ENCODE measurements at places on chromosomes 12 and 14.

DNA sequence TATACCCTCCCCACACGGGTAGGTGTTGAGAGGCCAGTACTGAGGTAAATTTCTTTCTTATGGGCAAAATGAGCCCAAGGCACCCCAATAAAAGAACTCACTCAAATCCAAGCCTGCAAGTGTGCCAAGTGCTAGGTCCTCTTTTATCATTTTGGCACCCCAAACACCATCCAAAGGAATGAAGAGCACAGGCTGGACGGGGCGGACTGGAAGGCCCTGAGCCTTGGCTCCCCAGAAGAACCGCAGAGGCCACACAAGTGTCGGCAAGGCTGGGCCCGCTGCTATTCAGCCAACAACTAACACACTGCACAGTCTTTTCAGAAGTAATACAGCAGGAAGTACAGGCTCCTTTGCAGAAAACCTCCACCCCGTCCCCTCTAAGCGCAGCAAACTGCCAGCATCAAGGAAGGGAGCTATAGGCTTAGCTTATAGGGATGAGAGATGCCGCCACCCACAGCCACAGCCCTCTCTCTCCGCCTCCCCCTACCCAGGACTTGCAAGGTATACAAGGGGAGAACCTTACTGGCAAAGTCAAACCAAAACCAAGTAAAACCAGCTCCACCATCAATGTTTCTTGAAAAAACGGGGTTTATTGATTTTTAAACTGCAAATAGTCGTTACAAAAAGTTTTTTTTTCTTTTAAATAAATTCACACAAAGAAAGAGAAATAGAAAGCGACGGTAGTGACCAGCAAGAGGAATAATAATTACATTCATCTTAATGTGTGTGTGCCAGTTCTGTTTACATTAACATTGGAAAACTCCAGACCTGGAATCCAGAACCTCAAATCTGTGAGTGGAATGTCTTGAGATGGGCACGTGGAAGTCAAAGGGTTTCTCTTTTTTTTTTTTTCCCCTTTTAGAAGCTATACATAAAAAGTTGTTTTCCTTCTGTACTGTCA lies 5.5 kb downstream of the ZFP36L1 start:
- peak; percentile 41 for DNase-seq

DNA sequence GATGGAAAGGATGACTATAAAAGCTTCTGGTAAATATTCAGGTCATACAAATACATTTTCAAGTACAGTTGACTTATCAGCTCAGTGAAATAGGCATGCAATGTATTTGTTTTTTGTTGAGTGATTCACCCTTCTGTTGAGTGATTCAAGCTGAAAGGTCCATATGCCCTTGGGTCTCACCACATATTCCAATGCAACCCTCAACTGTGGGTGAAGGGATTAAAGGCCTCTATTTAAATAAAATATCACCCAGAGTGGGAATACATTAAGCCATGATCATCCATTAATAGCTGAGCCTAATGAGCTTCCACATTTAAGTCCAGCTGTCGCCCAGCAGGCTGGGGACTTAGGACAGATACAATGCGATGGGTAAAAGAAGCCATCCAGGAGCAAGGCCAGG lies 120.2 kb downstream of the CRACR2A start:
- no peak for DNase-seq

- DNase-seq, result no peak
These were observed 1117.0 kb downstream of the FLRT2 start for GRCh38 chr14:86646696-86647690.

GRCh38 chr14:92990456-92991430 lies 67.8 kb downstream of the CHGA start:
- DNase-seq, result no peak

DNA sequence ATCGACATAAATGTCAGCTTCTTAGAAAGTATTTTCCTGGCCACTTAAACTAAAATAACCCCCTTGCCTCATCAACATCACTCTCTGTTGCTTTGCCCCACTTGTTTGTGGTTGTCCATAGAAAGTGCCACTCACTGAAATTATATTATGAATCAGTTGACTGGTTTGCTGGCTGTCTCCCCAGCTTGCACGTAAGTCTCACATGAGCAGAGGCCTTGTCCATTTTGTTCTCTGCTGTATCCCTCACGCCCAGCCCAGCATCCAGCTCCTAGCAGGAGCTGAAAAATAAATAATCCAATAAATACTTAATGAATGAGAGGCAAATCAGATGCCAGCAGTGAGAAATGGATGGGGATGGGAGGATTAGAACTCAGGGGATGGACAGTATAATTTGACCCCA lies 159.3 kb downstream of the KSR2 start:
- no peak for DNase-seq

GRCh38 chr12:67827820-67828383 lies 161.3 kb upstream of the IFNG-AS1 start:
- peak; percentile 37 for DNase-seq

DNA sequence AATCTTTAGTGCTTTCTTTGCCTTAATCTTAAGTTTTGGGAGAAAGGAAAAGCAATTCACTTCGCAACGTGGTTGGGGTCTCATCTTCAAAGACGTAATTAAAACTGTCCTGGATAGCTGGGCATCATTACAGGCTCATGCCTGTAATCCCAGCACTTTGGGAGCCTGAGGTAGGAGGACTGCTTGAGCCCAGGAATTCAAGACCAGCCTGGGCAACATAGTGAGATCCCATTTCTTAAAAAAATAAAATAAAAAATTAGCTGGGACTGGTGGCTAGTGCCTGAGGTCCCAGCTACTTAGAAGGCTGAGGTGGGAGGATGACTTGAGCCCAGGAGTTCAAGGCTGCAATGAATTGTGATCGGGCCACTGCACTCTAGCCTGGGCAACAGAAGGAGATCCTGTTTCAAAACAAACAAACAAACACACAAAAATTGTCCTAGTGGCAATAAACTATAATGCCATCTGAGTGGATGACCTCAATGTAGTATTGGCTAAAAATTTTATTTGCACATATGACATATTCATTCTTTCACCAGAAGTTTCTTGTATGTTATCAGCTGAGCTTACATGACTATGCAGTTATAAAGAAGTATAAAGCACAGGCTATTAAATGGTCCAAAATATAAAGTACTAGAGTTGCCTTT lies 1.6 kb upstream of the MNAT1 start:
- no peak for DNase-seq

- no peak for DNase-seq
These were observed 92.9 kb downstream of the ATP23 start for GRCh38 chr12:58034311-58034710.

DNA sequence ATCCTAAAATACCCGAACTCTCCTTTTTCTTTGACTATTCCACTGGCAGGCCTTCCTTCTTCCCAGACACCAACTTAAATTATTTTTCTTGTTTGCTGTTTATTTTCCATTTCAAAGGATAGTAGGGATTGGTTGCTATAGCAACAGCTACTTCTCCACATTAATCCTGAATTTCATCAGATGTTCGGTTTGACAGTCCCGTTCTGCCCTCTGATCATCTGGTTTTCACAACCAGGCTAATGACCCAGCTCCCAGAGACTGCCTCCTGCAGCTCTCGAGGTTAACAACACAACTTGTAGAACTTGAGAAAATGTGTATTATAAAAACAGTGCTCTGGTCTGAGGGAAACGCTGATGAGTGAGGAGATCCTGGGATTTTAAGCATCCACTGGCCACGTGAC lies 45.5 kb downstream of the NUAK1 start:
- DNase-seq, result no peak

GRCh38 chr12:74626397-74626796 lies 88.8 kb downstream of the ATXN7L3B start:
- no peak for DNase-seq

DNA sequence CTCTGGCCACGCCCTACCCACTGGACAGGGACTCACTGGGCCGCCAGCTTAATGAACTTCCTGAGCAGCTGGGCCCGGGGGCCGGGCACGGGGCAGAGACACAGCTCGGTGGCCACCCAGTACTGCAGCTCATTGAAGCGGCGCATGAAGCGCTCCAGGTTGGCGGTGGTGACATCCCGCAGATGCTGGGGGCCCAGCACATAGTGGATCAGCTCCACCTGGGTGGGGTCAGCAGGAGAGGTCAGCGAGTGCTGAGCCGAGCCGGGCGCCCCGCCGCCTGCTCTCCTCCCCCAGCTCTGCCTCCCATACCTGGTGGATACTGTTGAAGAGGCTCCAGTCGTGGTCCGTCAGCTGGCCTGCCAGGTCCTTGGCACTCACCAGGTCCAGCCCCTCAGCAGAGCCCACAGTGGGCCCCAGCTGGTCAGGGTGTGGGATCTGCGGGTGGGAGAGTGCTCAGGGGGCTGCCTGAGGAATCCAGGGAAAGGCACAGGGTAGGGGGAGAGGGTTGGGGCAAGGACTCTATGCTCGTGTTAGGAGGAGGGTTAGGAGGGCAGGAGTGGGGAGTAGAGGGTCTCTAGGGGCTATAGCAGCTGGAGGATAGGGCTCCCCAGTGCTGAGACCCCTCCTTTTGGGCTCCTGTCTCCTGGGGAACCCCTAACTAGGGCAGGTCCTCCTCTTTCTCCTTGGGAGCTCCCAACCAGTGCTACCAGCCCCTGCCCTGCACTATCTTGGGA lies 15.5 kb upstream of the ENDOU start:
- no peak for DNase-seq

GRCh38 chr12:20863056-20863455 lies 52.6 kb downstream of the SLCO1B3 start:
- no peak for DNase-seq

- DNase-seq, result no peak
These were observed 21.3 kb downstream of the DCAF4 start for GRCh38 chr14:72947366-72948160.

DNA sequence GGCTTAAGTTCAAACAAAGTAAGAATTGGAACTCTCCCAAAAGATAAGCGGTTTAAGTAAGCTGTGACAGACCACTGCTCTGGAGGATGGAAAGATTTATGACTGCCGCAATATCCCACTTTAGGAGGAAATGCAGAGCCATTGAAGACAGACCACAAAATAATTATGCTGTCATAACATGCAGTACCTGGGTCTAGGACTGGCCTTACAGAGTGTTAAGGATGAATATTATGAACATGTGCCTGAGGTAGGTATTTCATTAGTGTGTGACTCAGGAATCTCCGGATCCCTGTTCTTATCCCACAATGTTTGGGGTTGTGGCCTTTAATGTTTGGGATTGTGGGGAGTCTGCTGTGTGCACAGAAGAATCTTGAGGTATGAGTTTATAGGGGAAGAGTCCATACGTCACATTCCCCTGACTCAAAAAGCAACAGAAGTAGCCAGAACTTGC lies 114.9 kb downstream of the SAMD4A start:
- no peak for DNase-seq

GRCh38 chr12:91975891-91976290 lies 169.8 kb downstream of the BTG1 start:
- no peak for DNase-seq

DNA sequence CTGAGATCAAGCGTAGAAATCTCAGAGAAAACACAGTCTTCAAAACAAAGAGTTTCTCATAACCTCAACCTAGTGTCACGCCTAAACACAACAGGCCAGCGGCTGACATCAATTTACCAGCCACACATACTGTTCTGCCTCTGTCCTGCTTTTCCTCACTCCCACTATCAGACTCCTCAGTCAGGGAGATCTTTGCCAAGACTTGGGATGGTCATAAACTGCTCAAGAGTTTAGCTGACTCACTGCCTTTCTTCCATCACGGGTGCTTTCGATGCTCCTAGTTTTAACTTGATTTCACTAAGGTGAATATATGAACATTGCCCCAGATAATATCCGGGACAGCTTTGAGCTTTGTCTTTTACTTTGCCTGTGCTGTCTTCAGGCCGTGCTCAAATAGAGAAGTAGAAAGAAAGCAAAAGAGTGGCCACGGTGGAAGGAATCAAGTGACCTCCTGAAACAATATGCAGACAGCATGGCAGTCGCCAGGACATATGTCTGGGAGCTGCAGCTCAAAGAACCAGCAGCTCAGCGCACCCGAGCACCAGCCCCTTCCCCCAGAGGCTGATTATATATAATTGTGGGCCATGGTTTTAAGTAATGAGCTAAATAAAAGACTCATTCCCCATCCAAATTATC lies 12.1 kb downstream of the MDM1 start:
- no peak for DNase-seq

DNA sequence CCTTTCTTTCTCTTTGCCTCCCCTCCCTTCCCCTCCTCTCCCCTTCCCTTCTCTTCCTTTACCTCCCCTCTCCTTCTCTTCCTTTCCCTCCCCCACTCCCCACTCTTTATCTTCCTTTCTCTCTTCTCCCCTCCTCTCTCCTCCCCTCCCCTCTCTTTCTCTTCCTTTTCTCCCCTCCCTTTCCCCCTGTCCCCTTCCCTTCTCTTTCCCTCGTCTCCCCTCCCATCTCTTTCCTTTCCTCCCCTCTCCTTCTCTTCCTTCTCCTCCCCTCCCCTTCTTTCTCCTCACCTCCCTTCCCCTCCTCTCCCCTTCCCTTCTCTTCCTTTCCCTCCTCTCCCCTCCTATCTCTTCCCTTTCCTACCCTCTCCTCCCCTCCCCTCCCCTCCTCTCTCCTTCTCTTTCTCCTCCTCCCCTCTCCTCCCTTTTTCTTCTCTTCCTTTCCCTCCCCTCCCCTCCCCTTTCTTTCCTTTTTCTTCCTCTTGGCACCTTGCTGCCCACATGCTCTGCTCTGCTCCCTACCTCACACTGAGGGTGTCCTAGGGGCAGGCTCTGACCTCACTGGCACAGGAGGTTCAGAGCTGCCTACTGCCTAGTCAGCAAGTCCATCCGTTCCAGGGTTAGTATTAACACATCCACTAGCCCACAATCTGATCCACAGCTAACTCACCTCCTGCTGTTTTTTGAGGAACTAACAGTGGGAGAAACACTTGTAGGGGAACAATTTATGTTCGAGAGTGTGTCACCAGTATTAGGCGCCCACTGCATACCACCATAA lies 101.0 kb downstream of the NUAK1 start:
- DNase-seq, result no peak

DNA sequence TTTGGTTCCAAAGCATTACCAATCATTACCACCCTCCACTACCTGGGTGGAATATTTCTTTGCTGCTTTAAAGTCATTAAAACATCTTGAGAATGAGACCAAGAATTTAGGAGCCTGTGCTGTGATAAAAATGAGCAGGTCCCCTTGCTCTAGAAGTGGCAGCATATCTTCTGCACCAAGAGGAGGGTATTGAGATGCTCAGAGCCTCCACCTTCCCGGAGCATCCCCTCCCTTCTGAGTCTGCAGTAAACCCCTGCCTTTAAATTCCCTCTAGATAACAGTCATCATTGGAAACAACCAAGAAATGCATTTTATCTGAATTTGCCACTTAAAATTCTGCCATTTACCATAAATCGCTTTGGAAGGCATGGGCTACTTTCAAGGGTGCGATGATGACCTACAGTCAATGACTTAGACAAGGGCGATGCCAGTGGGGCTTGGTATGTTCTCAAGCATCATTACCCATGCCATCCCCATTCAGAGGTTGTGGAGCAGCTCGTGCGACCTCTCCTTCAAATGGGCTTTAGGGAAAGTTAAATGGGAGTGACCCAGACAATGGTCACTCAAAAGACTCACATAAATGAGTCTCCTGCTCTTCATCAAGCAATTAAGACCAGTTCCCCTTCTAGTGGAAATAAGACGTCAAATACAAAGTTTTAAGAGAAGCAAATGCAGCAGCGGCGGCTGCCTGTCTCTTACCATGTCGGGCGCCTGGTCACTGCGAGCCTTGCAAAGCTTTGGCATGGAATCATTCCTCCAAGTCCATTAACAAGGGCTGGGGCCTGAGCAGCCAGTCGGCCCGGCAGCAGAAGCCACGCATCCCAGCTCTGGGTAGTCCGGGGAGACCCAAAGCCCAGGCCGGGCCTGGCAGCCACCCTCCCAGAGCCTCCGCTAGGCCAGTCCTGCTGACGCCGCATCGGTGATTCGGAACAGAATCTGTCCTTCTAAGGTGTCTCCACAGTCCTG lies 334.5 kb downstream of the TMEM121 start:
- DNase-seq, result peak; percentile 11

- no peak for DNase-seq
These were observed 3.5 kb downstream of the ALX1 start for GRCh38 chr12:85283560-85283959.
